ENCODE measurements at places on chromosomes 1 and 21. TPM values are rescaled to one million over a fixed set of nuclear protein-coding genes. Genes with fewer than 3 reads are reported as not detected.

The DEPDC1 gene
- total RNA-seq = 4.2 TPM

The ATP1A4 gene
- total RNA-seq = 1.3 TPM

The SPATA21 gene
- not detected for total RNA-seq

The ASPM gene
- total RNA-seq = 0.19 TPM

The GPR157 gene
- total RNA-seq = 29.7 TPM

The ZBTB8A gene
- 2.7 TPM for total RNA-seq

The CFAP126 gene
- not detected for total RNA-seq

The KAZN gene
- 3.7 TPM for total RNA-seq

All from heart left ventricle (tissue), 16 donors.